ENCODE measurements at places on chromosomes 2 and 18.

GRCh38 chr2:60540074-60540473 is 13.4 kb downstream of the BCL11A start:
- no peak for DNase-seq

DNA sequence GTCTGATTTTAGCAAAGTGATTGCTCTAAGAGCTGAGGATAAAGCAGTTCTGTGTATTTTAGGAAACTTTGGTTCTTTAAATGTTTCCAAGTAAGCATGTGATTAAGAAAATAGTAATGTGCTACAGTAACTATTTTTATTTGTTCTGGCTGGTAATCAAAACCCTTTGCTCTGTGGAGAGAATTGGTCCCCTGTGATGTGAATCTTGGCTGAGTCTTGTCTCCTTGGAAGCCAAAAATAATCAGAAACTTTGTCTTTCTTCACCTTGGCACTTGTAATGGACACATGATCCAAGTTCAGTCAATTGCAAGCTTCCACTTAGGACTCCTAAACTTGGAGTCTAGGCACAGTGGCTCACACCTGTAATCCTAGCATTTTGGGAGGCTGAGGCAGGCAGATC is 422.7 kb upstream of the CDH20 start:
- DNase-seq = no peak

GRCh38 chr2:113894156-113894743 is 4.4 kb downstream of the ACTR3 start:
- no peak for DNase-seq

DNA sequence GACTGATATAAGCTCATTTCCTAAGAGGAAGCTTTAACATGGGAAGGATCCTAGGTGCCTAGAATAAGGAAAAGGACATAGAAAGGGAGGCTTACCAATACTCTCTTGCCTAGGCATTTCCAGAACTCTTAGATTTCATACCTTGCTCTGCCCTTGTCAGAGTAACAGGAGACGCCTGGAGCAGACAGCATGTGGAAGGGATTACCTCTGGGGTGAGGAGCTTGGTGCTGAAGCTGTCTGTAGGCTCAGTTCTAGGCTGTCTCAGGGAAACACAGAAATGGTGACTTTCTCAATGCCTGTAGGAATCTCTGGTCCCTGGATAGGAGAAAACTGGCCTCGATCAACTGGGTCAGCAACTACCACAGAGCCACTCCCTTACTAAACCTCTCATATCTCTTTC is 150.0 kb downstream of the SLC4A3 start:
- DNase-seq = no peak

GRCh38 chr2:65383541-65384488 is 48.6 kb downstream of the SPRED2 start:
- DNase-seq = no peak

- DNase-seq = no peak
Observed at GRCh38 chr2:27282892-27283291, 663 bp downstream of the TRIM54 start.

GRCh38 chr2:211408483-211408891 is 852.1 kb downstream of the CPS1 start:
- no peak for DNase-seq

DNA sequence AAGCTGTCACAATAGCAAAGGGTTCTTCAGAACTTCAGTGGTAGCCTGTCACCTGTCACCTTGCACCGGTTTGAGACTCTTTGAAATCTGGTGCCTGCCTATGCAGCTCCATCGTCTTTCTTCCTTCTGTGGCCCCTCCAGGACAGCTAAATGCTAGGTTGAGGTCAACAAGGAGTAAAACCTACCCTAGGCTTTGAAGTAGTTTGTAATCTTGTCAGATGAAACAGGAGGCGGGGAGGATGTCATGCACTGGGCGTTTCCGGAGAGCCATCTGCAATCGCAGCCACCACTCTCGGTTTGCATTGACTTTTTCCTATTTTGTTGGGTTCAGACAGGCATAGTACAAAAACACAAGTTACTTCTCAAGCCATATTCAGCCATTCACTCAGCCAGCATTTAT is 116.7 kb downstream of the LPIN1 start:
- DNase-seq = no peak

DNA sequence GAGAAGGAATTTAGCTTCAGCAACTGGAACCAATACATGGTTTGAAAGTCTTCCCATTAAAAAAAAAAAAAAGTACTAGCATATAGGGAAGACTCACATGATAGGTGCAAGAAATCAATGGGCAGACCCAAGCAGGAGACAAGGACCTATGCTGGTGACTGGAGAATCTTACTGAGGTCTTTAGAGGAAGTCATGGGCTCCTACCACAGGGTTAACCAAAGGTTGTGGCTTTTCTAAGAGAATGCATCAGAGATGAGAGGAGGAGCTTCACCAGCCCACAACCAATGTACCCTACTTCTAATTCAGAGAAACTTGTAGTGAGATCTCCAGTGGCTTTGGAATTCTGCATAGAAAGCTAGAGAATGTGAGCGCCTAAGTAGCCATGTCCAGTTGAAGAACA is 207.4 kb downstream of the NCKAP5 start:
- no peak for DNase-seq

GRCh38 chr18:69447886-69448285 is 47.2 kb downstream of the DOK6 start:
- no peak for DNase-seq

GRCh38 chr2:210620456-210620855 is 64.1 kb downstream of the CPS1 start:
- no peak for DNase-seq

- DNase-seq = no peak
Observed at GRCh38 chr2:241547781-241548450, 10.6 kb upstream of the BOK start.

- DNase-seq = no peak
Observed at GRCh38 chr2:99777656-99778290, 288.0 kb upstream of the REV1 start.

DNA sequence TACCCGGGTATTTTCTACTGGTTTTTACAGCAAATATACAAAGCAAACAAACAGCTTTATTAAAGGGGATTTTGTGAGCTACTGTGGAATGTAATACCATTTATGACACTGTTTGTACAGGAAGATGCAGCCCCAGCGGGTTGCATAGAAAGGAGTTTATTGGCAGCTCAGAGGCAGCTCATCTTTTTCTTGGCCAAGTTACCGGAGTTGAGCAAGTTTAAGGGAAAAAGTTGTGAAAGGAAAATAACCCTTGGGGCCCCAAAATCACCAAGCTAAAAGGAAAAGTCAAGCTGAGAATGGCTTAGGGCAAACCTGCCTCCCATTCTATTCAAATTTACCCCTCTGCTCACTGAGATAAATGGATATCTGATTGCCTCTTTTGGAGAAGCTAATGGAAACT is 60.8 kb downstream of the MOB4 start:
- DNase-seq = no peak

DNA sequence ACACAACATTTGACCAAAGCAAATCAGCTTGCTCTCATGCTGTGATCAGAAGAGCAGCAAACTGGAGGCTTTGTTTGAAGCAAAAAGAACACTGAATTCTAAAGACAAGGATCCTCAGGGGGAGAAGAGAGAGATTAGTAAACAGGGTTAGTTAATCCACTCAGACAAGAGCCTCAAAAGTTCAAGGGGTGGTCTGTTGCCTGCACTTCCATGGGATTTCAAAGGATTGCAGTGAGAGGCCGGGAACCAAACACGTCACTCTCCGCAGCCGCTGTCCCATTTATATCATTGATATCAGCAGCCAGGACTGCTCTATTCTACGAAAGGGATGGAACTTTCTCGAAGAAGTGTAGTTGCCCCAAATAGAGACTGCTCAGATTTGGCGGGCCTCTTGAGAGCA is 97.8 kb upstream of the SP3 start:
- DNase-seq = no peak

DNA sequence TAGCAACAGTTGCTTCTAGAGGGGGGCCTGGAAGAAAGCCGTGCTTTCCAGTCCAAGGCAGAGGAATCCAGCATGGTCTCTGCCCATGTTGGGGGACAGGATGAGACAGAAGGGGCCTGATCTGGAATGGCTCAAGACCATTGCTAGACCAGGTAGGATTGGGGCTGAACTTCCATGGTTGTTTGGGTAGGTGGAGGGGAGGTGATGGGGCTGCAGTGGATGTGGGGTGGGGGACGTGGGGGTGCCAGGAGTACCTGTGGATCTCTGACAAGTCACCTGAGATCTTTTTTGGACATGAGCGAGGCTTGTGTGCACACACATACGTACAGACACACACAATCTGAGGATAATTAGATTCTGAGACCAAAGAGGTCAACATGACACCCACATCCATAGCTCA is 228.7 kb upstream of the SKOR2 start:
- DNase-seq = no peak

DNA sequence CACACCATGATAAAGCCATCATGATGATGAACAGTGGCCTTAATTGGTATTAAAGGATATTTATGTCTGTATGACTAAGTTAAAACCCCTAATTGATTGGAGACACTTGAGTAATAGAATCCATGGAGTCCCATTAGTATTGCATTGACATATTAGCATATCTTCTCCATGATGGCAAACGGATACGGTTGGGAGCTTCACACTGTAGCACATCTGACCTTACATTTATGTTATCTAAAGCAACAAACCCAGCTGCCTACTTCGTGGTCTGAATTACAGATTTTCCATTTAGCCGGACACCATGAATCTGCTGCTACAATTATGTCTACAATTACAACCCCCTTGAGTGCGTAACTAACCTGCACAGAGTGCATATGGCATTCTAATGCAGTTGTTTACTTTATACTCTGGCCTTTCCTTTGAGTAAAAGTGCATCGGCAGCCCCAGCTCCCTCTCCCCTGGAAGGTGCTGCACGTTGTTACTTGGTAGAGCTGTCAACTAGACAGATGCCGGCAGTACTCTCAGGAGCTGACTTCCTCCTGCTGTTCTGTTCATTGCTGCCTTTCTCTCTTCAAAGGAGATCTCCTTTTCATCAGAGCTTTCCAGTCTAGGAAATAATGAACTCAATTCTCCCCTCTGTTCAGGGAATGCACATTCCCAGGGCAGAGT is 92.1 kb downstream of the LRRC30 start:
- no peak for DNase-seq

DNA sequence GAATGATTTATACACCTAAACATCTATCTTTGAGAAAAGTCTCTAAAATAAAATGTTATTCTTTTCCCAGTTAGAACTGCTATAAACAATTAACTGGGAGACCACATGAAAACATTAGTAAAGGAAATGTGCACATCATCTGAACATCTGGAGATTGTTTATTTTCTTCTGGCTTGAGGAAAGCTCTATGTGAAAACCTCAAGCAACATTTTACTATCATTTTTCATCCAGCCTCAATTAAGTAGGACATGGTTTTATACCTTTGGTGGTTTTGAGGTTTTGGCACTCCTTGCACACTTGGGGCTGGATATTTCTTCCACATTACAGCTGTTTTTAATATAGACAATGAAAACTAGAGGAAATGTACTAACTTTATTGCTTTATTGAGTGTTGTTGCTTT is 609.5 kb upstream of the SLC8A1 start:
- no peak for DNase-seq

DNA sequence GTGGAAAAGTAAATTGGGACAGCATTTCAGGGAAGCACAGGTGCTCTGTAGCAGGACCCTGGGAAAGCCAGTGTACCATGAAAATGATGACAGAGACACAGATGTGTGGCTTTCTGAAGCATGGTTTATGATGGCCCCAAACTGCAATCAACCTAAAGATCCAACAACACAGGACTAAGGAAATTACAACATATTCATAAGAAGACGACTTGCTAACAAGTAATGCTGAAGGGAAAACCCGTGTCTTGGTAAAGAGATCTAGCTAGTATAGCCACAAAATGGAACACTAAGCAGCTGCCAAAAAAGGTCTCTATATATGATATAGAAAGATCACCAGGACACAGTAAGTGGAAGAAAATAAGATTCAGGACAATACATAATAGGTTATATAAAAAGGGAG is 53.2 kb downstream of the UXS1 start:
- DNase-seq = no peak

GRCh38 chr2:139386401-139386800 is 606.2 kb upstream of the NXPH2 start:
- DNase-seq = no peak

GRCh38 chr2:101538076-101538475 is 63.2 kb upstream of the RFX8 start:
- no peak for DNase-seq

DNA sequence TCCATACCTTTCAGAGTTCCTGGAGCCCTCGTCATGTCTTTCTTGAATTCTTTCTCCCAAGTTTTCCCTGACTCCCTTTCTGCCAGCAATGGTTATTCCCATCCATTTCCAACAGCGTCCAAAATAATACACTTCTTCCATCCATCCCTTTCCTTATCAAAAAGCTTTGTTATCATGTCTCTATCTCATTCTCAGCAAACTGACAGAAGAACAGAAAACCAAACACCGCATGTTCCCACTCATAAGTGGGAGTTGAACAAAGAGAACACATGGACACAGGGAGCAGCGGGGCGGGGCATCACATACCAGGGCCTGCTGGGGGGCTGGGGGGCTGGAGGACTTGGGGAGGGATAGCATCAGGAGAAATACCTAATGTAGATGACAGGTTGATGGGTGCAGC is 86.7 kb downstream of the DDX1 start:
- DNase-seq = no peak

DNA sequence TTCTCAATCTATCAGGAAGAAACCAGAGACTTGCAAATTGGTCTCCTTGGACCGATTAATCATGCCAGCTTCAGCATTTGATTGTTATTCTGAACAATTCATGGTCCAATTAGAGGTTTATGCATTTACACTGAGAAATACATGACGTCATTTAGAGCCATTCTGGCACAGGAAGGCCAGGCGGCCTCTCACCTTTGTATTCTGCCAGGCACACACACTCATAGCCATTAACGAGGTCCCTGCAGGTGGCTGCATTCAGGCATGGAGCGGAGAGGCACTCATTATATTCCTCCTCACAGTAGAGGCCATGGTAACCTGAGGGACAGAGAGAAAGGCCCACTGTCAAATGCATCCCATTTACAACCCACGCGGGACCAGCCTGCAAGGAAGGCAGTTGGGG is 146.8 kb upstream of the PID1 start:
- no peak for DNase-seq

GRCh38 chr2:40740419-40740818 is 288.5 kb upstream of the SLC8A1 start:
- no peak for DNase-seq

- no peak for DNase-seq
Observed at GRCh38 chr2:140276661-140277060, 1496.5 kb upstream of the NXPH2 start.

GRCh38 chr2:3532941-3533340 is 13.6 kb upstream of the ADI1 start:
- no peak for DNase-seq
